ENCODE measurements at places on chromosomes 11 and 22.

DNA sequence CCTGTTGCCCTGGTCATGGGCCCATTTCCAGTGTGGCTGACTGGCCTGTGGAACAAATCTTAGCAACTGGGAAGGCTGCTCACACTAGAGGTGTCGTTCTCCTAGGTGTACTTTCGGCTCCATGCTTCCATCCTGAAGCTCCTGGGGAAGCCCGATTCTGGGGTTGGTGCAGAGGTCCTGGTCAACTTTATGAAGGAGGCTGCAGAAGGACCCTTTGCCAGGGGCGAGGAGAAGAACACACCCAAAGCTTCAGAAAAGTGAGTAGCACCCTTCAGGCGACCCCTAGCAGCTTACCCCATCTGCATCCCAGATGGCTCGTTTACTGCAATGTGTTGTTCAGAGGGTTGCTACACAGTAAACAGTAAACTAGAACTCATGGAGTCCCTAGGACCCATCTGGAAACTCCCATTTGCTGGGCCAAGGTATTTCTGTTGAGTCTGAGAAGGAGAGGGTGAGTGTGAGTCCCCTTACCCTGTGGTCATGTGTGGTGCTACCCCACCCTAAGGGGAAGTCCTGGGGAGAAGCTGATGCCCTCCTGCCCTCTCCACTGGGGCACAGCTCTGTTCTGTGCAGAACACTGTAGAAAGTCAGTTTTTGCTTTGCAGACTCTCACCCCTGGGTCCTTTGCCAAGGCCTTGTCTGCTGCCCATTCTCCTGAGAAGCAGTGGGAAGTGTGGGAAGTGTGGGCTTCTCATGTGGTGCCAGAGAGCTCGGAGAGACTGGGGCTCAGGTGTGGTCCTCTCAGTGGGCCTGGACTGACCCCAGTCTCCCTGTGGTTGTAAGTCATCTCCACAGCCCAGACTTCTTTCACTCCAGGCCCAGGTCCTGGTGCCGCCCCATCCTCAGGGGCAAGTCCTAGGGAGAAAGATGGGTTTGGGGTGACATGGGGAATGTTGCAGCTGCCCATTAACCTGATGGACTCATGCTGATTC is 85.0 kb downstream of the CABIN1 start:
- DNase-seq = no peak

DNA sequence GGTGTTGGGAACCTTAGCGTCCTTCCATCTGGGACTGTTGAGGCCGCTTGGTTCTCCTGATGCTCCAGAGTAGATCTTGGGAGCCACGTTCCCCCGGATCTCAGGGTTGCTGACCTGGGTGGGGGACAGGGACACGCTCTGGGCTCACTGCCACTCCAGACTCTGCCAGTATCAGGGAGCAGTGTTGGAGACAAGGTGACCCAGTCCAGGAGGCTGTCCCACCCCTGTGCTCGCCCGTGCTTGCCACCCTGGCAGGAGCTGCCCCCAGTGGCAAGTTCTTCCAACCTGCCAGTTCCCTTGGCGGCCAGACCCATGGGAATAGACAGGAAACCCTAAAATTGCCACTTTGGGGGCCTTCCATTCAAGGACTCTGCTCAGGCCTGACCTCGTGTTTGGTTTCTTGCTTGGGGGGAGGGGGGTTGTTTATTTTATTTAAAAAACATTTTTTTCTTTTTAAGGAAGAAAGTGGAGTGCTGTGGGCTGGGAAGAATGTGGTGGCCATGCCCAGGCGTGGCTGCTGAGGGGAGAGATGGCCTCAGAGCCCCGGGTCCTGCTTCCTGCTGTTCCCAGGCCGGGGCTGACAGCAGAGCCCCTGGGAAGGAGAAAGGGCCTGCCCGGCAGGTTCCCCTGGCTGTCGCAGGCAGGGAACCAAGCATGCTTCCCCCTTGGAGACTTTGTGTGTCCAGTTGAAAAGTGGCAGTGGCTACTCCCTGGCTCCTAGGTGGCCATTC is 7.2 kb downstream of the GRK2 start:
- no peak for DNase-seq

GRCh38 chr11:8205566-8205965 is 36.7 kb upstream of the RIC3 start:
- no peak for DNase-seq

GRCh38 chr11:69157156-69157821 is 1.6 kb downstream of the SMIM38 start:
- DNase-seq = no peak

- no peak for DNase-seq
Observed at GRCh38 chr22:39498802-39499201, 3.3 kb upstream of the MIEF1 start.
